ENCODE measurements at places on chromosomes 2 and 18.

- no peak for DNase-seq
These were observed 3.1 kb downstream of the PROM2 start for GRCh38 chr2:95277246-95277906.

- DNase-seq, result no peak
These were observed 91.6 kb downstream of the ASB1 start for GRCh38 chr2:238518172-238518820.

DNA sequence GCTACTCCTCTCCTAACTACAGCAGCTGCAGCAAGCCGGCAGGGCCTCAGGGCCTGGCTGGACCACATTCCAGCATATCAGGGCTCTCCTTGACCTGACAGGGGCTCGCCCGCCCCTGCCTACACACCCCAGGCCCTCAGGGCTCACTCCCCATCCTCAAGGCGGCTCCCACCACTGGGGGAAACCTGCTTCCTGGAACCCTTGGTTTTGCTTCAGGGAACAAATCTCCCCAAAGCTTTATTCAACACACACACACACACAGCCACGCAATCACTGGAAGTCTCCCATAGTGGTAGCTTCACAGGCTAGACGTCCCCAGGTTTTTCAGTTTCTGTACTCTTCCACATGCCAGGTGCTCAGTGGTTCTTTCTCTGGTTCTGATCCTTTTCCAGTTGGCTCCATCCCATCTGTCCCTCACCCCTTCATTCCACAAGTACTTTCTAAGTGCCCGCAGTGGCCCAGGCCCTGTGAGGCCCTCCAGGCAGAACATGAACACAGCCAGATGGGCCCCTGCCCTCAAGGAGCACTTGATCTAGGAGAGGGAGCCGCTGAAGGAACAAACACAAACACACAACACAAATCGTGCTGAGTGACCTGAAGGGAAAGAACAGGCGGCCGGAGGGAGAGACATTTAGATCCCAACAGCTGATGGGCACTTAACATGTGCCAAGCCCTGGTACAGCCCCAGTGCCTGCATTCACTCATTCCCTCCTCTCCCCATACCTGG is 51.1 kb downstream of the TNS1 start:
- no peak for DNase-seq

DNA sequence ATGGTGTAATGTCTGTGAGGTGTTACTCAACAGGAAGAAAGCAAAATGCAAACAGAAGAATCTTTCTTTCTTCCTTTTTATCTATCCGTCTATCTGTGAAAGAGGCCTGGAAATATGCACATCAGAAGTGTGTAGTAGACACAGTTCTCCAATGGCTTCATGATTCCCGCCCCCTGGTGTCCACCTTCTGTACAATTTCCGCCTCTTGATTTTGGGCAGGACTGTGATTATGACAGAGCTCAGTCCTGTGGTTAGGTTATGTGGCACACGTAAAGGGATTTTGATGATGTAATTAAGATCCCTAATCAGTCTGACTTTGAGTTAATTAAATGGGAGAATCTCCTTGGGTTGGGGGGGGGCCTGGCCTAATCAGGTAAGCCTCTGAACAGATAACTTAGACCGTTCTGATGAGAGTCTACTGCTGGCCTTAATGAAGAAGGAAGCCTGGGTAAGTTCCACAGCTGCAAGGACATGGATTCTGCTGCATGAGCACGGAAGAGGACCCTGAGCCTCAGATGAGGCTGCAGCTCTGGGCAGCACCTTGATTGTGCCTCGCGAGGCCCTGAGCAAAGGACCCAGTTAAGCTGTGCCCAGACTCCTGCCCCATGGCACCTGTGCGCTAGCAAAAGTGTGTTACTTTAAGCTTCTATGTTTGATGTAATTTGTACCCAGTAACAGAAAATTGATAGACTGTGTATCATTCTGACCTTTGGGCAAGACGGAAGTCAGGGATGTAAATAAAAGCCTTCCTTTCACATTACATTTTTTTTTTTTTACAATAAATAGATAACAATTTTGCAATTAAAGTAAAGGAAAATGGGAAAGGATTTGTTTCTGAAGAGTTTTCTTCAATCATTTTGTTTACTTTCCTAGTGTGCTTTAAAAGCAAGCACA is 11.3 kb upstream of the KCNF1 start:
- no peak for DNase-seq

- no peak for DNase-seq
These were observed 20.7 kb upstream of the COPS8 start for GRCh38 chr2:237065071-237065377.

- no peak for DNase-seq
These were observed 37.3 kb downstream of the CYP27C1 start for GRCh38 chr2:127182626-127183458.

DNA sequence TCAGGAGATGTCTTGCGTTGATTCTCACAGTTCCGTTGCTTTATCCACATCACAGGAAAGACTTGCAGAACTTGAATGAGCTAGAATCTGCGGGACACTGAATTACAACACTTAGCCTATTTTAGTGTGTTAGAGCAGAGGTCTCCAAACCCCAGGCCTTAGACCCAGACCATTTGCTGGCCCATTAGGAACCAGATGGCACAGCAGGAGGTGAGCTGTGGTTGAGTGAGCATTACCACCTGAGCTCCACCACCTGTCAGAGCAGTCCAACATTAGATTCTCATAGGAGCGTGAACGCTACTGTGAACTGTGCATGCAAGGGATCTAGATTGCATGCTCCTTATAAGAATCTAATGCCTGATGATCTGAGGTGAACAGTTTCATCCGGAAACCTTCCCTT is 3.8 kb downstream of the MRPL30 start:
- DNase-seq, result no peak

- no peak for DNase-seq
These were observed 79.0 kb downstream of the TMEM18 start for GRCh38 chr2:598058-598802.

DNA sequence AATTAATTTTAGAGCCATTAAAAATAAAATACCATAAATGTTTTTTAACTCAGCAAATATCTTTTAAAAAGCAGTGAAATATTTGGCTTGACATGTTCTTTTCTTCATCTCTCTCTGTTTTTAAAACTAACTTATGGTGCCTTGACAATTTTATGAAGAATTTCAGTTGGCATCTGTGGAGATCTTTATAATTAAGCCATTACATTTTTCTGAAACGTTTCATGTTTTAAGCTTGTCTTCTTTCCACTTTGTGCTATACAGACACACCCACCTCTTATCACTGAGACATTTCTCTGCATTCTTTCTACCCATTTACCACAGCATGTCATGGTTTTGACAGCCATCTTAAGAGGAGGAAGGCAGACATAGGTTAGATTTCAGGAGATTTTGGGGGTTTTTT is 915.1 kb upstream of the FSHR start:
- no peak for DNase-seq

- no peak for DNase-seq
These were observed 139.1 kb upstream of the SKOR2 start for GRCh38 chr18:47390410-47391024.
